ENCODE measurements at places on chromosomes 4 and X.

GRCh38 chr4:17347445-17347844 is 164.4 kb downstream of the QDPR start:
- DNase-seq = peak; percentile 5

DNA sequence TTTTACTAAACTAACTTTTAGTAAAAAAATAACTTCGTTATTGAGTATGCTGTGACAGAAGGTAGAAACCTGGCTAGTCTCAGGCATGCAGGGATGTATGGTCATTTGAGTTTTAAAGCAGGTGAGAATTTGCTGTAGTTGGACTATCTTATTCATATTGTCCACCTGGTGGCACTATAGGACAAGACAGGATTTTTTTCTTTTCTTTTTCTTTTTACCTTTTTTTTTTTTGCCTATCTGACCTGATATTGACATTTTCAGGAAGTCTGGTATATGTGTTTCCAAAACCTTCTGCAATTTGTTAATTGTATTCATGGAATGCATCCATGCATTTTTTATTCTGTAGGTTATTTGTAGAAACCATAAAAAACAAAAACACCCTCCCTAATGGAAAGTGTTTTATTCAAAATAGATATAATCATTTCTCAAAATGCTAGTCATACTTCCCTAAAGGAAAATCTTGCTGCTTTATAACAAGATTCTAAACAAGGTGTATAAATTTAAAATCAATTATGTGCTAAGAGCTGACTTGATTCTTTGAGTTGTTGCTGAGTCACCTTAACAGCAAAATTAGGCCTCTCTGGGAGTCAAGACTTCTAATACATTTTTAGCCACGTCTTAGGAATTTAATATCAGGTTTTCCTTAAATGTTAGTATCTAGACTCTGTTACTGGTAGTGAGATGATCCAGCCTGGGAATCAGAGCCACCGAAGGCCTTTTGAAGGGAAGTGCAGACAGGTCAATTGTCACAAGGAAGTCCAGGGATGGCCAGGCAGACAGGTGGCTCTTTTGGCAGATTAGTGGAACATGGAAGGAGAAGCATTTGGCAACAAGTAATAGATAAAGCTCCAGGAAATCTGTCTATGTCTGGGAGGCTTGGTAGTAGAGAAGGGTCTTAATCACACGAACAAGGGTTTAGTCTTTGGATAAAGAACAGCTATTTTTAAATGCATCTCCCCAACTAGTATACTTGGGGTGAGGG is 201.3 kb upstream of the GNPDA2 start:
- DNase-seq = no peak

DNA sequence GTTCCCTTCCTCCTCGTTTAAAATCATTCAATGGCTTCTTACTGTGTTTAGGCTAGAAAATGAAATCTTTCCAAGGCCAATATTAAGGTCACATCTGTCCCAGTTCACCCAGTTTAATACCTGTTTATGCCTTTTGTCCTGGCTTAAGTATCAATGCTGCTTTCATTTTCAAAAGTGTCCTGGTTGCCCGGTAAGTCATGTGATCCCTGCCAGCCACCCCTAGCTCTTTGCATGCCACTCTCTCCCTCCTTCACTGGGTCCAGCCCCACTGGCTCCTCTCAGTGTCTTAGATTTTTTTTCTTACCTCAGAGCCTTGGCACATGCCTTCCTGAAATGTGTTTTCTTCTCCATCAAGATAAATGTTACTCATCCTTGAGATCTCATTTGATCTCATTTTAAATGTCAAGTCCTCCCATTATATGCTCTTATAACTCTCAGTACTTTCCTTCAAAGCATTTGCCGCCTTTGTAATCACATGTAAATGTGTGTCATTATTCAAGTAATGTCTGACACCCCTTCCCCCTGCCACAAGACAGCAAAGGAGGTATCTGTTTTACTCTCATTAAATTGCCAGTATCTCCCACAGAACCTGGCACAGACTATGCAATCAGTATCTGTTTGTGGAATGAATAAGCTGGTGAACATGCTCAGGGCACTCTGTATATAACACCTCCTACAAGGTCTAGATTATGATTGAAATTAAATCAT is 472.5 kb upstream of the RPS6KA3 start:
- DNase-seq = no peak

- DNase-seq = no peak
Measured at GRCh38 chrX:111008126-111008525, 87.9 kb upstream of the PAK3 start.

GRCh38 chr4:1216869-1217294 is 32.0 kb downstream of the CTBP1 start:
- no peak for DNase-seq

DNA sequence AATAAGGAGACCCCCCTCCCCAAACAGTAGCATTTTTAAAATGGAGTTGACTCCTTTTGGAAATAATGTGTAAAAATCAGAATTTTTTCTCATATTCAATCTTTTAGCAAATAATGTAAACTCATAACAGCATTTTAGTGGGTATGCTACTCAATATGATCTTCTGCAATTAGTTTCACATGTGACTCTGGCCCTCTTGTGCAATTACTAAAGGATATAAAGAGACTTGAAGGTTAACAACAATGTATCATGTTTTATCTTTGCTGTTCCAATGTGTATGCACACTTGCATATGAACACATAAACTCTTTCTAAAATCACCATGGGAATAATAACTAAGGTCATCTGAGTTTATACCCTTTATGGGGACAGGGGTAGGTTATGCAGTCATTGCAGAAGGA is 39.9 kb upstream of the RXFP1 start:
- no peak for DNase-seq

DNA sequence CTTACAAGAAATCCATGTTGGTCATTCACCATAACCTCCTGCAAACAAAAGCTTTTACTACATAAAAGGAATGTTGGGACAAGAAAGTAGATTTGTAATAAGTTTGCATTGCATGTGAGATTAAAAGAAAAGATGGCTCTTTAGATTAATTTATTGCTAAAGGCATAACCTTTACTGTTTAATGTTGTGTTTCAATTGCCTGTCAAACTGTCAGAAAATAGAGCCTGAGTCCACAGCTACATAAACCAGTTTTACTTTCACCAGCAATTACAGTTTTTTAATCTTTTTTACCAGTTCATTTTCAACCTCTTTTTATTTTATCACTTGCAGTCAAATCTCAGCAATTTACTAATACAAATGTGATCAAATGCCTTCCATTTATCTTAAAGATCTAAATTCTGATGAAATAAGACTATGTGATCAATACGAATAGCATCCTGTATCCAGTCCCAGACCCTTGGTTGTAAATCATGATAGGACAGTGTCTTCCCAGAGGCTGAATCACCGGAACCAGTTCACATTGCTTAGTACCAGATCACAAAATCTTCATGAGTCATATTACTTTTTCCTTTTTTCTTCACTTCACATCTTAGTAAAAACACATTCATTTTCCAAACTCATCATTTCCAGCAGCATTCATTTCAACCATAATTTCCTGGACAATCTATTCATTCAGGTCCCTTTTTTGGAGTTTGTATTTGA is 95.4 kb upstream of the FRG1 start:
- no peak for DNase-seq

DNA sequence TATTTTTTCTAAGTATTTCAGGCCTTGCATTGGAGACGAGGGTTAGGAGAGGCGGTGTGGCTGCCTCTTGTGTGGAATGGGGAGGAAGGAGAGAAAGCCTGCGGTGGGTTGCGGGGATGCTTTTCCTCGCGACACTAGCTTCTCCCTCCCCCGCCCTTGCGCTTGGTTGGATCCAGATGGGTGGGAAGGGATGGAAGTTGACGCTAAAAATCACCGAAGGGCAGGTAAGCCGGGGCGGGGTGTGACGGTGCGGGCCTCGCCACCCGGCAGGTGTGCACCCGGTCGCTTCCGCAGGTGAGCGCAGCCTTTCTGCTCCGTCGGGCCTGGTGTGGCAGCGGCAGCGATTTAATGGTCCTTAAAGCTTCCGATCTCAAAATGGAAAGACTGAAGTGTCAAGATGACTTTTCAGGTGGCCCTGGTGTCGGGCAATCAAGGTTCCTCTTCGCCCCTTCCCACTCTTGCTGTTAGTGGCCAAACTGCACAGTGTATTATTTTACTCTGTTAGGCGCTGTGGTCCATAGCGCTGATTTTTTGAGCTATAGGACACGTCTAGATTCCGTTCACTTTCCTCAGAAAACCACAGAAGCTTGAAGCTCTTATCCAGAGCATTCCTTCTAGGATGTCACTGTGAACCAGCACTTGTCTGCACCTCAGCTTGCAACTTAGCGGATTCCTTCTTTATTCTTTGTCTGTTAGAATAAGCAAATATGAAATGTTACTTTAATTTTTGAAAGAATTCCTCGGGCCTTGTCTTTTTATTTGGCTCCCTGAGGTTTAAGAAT is 765 bp downstream of the ENOPH1 start:
- DNase-seq = no peak

DNA sequence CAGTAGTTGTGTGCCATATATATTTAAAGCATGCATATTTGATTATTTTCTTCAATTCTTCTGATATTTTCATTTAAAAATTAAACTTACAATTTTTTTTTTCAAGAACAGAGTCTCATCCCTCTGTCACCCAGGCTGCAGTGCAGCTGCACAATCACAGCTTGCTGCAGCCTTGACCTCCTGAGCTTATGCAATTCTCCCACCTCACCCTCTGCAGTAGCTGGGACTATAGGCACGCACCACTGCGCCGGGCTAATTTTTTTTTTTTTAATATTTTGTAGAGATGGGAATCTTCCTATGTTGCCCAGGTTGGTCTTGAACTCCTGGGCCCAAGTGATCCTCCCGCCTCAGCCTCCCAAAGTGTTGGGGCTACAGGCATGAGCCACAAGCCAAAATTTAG is 5.8 kb upstream of the DCLK2 start:
- no peak for DNase-seq

DNA sequence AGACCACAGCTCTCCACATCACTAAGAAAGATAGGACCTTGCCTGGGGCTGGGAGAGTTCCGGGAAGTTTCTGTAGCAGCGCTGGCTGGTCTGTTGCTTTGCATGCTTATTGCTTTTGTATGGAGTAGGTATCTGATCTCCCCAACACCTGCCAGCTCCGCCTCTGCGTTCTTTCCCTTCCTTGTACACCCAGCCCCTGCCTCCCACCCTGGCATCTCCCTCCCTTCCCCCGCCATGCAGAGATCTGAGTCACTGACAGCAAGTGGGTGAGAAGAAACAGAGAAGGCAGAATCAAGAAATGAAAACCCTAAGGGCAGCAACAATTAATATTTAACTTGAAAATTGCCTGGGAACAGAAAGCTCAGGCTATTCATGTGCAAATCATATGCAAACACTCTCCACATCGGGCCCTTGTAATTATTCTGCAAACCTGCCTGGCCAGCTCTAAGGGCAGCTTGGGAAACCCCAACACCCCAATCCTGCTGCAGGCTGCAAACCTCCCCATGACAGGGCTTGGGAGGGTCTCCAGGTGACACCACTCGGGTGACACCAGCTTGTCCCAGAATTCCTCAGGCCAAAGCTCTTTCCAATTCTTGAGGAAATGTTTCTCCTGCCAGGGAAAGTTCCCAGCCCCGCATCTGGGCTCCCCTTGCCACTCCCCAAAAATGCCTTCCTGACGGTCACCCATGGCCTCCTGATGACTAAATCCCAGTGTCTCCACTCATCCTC is 257.2 kb downstream of the FBXW7 start:
- no peak for DNase-seq

- no peak for DNase-seq
Measured at GRCh38 chr4:98517218-98518021, 141.0 kb downstream of the TSPAN5 start.

DNA sequence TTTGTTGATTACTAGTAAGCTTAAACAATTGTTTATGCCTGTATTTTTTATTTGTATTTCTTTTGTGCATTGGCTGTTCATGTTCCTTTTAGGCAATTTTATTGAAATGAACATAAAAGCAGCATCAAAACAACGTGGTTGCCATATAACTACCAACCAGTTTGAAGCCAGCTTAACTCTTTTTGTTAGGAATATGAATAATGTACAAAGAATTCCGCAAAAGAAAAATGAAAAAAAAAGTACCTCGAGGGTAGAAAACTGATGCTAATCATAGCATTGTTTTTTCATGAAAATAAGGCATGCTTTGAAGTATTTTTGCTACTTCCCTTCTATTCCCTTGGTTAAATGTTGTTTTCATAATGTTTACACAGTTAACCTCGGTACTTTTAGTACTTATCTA is 1024.0 kb upstream of the SLIT2 start:
- no peak for DNase-seq

DNA sequence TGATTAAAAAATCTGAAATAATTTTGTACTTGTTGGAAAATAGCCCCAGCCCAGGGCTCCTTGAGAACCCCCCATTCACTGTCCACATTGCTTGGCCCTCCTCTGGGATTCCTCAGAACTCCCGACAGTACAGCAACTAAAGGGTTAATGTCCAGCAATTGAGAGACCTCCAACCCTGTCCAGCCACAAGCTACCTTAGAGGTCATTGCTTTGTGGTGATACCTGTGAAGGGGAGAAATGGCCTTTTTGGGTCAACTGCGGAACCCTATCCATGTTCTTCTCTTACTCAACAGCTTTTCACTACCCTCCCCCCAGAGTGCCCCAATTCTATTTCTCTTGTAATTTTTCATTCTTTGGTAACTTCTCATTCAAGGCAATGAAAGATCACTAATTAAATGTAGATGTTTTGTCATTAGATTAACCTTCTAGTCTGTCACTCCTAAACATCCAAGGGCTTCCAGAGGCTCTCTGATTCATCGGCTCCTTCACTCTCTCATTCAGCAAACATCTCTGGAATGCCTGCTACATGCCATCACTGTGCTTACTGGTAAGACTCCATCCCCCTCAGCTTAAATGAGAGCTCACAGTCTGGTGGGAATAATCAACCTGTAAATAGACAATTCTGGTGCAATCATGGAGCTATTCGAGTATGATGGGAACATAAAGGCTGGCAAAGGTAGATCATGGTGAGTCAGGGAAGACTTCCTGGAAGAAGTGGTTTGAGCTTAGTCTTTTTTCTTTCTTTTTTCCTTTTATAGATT is 241.4 kb upstream of the PGRMC2 start:
- DNase-seq = no peak

DNA sequence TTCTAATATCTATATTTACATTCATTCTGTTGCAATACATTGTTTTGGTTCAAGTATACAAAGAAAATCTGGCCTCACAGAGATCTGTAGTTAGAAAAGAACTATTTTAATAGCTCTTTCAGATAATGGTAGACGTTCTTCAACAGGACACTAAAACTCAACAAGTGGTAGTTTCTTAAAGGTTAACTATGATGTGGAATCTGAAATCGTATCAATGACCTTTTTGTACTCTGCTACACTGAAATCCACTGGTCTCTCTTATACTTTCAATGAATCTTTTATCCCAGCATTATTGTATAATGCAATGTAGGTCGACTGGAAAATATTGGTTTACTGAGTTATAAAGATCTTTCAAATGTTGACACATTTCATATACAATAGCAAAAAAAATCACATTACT is 12.7 kb downstream of the TMEM185A start:
- DNase-seq = no peak

DNA sequence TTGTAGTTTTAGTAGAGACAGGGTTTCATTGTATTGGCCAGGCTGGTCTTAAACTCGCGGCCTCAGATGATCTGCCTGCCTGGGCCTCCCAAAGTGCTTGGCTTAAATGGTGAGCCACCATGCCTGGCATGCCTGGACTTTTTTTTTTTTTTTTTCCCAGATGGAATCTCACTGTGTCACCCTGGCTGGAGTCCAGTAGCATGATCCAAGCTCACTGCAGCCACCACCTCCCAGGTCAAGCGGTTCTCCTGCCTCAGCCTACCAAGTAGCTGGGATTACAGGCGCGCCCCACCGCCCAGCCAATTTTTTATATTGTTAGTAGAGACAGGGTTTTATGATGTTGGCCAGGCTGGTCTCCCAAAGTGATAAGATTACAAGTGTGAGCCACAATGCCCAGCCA is 8.4 kb downstream of the UBE2K start:
- DNase-seq = no peak

- DNase-seq = no peak
Measured at GRCh38 chr4:76950956-76951671, 1.6 kb downstream of the SEPTIN11 start.

All from NCI-H1930 (cell line).